ENCODE measurements at places on chromosomes 2 and 18.

GRCh38 chr2:10241641-10242430, 60.9 kb upstream of the HPCAL1 start:
- DNase-seq, result no peak

- DNase-seq, result no peak
Measured at GRCh38 chr2:129888461-129888860, 91.0 kb upstream of the RAB6C start.

- DNase-seq, result no peak
Measured at GRCh38 chr2:31920962-31921361, 89.8 kb downstream of the MEMO1 start.

DNA sequence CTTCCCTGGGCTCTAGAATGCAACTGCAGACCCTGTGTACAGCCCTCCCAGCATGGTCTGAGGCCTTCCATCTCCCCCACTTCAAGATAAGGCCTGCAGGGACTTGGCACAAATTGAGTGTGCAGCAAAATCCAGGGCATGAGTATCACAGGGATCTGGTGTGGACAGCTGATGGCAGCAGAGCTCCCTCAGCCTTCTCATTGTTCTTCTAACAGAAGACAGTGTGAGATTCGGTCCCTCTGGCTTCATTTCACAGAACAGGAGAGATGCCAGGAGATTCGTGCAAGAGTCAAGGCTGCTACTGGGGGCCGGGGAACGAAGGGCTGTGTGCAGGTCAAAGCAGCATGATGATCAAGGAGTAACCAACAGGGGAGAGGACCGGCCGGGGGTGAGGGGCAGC, 85.8 kb downstream of the UXS1 start:
- no peak for DNase-seq

DNA sequence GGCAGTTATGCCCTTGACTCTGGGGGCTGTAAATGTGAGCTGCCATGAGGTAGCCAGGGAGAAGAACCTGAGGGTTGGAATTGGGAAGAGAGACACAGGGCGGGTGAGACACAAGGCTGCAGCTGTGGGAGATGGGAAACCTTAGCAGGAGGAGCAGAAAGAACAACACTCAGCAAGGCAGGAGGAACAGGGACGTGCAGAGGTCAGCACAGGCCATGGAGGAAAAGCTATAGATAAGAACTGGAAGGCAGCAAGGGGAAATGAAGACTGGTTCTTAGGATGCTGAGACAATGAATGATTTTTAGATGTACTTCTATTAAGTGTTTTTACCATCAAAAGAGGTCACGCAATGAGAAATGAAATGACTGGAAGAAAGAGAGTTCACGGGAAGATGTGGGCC, 80.2 kb downstream of the USP40 start:
- no peak for DNase-seq

GRCh38 chr2:178650554-178650953, 156.7 kb downstream of the TTN start:
- DNase-seq, result no peak

DNA sequence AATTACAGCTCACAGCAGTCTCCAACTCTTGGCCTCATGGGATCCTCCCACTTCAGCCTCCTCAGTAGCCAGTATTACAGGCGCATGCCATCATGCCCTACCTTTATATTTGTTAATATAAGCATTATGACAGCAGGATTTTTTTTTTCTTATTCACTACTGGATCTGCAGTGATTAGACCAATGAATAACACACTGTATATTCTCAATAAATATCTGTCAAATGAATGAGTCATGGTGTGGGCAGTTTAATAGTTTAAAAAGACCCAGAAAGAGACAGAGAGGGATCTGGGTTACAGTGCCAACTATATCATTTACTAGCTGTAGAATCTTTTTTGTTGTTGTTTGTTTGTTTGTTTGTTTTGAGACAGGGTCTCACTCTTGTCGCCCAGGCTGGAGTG, 62.4 kb upstream of the LTBP1 start:
- no peak for DNase-seq

GRCh38 chr2:9791711-9792110, 51.6 kb upstream of the TAF1B start:
- no peak for DNase-seq

GRCh38 chr2:148813603-148814065, 61.4 kb upstream of the KIF5C start:
- no peak for DNase-seq

GRCh38 chr2:158179660-158180059, 78.0 kb downstream of the UPP2 start:
- no peak for DNase-seq

- DNase-seq, result no peak
Measured at GRCh38 chr18:2880473-2880872, 33.7 kb downstream of the EMILIN2 start.

DNA sequence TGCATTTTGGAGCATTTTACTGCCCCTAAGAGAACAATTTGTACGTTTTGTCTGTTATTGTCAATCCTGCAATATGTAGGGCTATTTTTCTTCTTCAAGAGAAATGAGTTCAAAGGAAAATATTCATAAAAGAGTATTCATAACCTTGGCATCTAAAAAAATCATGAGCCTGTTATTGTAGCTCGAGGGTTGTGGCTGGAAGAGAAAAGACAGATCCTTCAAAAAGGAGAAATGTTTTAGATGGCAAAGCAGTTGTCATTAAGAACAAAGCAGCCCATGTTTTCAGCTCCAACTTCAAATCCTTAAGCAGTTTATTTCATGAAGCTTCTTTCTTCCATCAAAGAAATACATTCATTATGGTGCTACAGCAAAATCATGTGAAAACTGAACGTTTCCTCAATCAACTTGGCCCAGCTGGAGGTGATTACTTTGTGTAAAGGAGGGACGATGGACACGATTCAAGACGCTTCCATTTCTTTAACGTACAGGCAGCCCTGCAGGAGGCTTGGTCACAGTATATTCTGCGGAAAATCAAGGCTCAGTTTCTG, 31.4 kb downstream of the QPCT start:
- no peak for DNase-seq
